ENCODE measurements at places on chromosomes 11 and 22.

- peak; percentile 78 for DNase-seq
Measured at GRCh38 chr11:2214527-2215229, 43.1 kb upstream of the TH start.

DNA sequence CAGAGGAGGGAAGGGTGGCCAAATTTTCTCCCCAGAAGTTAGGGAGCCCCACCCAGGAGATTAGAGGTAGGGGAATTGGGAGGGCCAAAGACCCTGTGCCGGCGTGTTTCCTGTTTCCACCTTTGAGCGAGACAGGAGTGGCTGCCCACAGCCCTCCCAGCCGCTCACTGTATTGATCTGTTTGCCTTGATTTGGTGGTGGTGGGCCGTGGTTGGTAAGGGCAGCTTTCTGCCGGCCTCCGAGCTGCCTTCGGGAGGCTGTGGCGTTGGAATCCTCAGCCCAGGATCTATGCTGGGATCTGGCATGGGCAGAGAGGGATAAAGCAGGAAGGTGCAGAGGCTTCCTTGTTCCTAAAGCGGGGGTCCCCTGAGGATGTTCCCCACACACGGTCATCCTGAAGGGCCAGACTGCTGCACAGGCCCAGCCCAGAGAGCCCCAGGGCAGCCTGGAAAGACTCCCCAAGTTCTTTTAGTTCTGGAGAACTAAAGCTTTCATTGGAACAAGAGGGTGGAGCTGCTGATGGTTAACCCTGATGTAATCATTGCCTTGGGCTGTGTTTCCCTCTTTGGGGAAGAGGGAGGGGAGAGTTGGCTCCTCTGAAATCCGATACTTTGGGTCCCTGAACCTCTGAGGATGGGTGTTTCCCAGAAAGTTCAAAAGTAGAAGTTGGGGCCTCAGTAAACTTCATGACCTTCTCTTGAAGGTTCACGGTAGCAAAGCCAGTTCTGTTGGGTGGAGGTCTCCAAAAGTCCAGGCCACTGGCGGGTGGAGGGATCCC lies 7.2 kb downstream of the FAM83F start:
- DNase-seq: no peak

DNA sequence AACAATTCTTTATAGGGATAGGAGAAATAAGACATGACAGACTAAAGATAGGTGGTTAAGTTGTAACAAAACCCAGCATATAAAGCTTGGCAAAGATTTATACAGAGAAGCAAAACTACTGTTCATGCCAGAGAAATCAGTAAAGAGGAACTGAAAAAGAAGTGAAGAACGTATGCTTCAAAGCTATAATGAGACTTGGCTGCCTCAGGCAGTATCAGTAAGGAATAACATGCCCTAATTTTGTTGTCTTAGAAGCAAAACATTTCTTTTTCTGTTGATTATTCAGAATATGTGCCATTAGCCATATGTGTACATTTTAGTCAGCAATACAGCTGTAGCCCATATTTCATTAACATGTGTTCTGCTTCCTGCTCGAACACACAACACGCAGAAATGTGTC lies 403.2 kb downstream of the NELL1 start:
- no peak for DNase-seq

DNA sequence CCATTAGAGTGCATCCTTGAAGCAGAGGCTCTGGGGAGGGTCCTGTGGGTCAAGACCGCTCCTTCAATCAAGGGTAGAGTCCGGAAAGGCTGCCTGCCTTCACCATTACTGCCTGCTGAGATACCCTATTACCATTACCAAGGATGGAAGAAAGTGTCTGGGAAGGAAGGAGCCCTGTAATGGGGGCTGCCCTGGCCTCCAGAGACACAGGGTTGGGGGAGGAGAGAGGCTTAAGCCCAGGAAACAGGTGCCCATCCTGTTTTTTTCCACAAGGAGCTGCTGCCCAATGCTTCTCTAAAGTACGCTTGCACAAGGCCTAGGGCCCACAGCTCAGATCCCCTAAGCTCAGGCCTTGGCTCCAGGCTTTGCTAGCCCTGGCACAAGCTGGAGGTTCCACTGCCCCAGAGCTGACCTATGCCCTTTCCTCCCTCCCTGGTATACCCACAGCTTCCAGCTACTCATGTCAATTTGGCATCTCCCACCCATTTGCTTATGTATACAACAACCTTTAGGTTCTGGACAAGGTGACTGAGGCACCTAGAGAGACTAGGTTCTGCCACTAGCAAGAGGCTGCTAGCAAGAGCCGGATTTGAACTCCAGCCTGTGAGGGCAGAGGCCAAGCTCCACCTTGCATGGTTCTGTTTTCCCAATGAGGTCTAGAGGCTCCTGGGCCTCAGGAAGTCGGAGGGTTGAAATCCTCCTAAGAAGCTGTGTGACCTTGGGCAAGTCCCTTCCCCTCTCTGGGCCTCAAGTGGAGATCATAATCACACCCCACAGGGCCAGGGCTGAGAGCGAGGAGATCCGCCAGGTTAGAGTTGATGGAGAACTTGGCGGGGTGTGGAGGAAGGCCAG lies 1.5 kb upstream of the PLCB3 start:
- DNase-seq: no peak

DNA sequence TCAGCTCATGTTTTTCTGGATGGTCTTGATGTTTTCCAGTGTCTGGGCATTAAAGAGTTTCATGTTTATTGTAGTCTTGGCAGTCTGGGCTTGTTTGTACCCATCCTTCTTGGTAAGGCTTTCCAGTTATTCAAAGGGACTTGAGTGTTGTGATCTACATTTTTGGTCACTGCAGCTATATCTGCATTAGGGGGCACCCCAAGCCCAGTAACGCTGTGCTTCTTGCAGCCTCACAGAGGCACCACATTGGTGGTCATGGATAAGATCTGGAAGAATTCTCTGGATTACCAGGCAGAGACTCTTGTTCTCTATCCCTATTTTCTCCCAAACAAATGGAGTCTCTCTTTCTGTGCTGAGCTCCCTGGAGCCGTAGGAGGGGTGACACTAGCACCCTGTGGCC lies 451.5 kb upstream of the FAT3 start:
- DNase-seq: no peak

DNA sequence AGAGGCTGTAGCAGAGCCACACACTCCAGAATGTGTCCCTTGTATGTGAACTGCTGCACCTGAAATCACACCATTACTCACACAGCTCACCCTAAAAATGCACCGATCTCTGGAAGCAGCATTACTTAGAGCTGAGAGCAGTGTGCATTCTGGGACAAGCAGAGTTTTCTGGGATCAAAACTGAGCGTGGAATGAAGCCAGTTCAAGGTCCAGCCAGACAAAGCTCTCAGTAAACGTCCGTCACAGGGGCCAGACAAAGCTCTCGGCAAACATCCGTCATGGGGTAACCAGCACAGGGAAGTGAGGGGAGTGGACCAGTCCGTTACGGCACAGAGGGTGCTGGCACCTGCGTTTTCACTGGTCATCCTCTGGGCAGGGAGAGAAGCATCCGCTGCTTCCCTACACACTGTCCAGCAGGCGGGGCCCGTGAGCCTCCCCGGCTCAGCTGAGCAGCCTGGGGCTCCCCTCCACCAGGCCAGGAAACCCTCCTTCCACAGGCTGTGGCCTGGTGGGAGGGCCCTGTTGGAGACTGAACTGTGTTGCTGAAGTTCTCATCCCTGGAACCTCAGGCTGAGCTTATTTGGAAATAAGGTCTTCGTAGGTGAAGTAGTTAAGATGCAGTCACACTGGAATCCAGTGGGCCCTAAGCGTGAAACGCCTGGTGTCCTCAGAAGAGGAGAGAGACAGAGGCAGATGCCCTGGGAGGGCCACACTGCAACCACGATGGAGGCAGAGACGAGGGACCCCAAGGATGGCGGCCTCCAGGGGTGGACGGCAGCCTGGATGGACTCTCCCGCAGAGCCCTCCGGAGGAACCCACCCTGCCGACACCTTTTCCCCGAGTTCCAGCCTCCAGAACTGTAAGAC lies 883.9 kb downstream of the BRD1 start:
- DNase-seq: peak; percentile 84

DNA sequence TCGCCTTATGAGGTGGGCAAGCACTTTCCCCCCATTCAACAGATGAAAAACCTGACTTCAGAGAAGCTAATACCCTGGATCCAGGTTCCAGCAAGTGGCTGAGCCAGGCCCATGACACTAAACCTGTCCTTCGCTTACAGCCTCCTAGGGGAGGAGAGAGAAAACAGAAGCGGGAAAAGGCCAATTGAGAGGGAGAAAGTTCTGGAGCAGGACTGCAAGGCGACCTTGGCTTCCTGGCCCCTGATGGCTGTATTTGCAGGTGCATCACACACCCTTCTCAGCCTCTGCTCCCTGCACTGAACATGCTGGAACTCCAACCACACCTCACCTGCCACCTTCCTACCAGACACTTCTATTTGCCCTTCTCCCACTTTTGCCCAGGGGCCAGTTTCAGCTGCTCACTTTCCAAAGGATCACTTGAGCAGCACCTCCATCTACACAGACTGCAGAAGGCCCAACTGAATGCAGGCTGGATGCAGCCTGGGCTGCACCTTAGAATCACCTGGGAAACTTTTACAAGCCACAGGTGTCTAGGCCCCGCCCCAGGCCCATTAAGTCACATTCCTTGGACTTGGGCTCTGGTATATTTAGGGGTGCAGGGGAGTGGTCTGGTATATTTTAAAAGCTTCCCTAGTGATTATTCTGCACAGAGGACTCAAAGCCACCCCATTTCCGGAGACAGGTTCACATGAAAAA lies 14.3 kb upstream of the ADA2 start:
- no peak for DNase-seq

GRCh38 chr11:133041181-133041580 lies 491.1 kb downstream of the OPCML start:
- DNase-seq: no peak

DNA sequence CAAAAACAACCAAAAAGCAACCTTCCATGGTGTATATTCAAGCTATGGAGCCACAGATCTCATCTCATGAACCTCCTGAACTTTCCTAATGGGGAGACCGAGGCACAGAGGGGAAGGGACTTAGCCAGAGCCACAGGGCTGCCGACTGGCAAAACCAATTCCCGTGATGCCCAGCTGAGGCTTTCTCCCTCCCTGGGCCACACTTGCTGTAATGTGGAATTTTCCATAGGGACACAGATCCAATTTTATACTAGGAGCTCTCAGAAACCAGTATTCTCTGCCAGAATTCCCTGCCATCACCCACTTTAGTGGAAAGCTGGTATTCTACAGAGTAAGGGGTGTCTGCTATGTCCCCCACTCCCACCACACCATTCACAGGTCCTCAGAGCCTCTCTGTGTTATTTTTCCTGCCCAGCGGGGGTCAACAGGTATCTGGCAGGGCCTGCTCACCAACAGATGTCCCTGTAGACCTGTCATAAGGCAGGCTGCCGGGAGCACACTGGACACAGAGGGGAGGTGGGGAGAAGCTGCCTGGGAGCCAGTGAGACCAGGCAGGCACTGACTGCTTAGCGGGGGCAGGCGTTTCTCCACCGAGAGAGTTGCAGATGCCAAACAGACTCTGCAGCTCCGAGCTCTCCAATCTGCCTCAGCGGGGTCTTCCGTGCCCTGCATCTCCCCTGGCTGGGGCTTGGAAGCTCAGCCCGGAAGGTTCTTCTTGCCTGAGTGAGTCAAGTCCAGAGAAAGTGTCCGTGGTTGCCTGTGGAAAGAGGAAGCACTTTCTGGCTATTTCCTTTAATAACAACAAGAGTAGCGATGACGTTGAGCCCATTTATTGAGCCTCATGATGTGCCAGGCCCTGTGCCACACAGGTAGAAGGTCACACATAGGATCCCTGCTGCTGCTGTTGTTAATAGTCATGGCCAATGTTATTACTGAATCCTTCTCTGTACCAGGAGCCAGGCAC lies 26.3 kb downstream of the RPS6KA4 start:
- DNase-seq: no peak

- DNase-seq: no peak
Measured at GRCh38 chr22:35528927-35529326, 11.7 kb upstream of the RASD2 start.

- DNase-seq: peak; percentile 85
Measured at GRCh38 chr11:1656061-1656441, 26.5 kb downstream of the KRTAP5-5 start.

DNA sequence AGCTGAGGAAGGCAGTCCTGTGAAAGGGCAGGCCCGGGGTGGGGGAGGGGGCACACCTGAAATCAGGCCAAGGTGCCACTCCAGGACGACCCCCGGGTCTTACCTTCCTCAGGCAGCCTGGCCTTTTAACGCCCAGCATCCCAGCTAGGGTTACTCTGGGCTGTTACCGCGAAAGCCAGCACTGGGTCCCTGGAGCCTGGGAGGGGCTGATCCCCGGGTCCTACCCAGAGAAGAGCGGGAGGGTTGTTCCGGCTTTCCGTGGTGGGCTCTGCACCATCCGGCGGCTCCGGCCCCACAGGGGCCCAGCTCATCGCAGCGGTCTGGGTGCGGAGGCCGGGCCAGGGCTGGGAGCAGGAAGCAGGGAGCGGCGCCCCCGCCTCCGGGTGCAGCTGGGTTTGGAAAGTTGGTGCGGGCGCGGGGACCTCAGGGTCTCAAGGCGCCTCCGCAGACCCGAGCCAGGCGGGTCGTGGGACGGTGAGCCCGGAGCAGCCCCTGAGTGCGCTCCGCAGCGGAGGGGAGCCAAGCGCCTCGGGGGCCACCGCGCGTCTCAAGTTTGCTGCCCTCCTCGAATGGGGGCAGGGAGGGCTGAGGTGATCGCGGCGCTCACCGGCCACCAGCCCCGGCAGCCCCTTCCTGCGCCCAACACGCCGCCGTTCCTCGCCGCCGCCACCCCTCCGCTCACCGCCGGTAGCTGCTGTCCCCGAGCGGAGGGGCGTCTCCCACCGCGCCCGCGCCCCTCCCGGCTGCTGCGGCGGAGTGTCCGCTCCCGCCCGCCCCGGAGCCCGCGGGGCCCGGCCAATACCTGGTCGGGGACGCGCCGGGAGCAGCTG lies 831 bp downstream of the CHST1 start:
- DNase-seq: no peak

- DNase-seq: peak; percentile 68
Measured at GRCh38 chr11:69913591-69914285, 94.5 kb upstream of the FGF3 start.
